ENCODE measurements at places on chromosomes 4 and X. TPM values are rescaled to one million over a fixed set of nuclear protein-coding genes. Genes with fewer than 3 reads are reported as not detected.

DNA sequence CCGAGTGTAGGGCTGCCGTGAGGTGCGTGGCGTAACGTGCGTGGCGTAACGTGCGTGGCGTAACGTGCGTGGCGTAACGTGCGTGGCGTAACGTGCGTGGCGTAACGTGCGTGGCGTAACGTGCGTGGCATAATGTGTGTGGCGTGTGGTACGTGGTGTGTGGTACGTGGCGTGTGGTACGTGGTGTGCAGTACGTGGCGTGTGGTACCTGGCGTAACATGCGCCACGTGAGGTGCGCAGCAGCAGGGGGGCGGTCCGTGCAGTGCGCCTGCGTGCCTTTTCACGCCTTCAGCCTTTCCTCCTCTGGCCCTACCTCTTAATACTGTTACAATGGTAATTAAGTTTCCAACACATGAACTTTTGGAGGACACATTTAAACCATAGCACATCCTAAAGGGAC, at the start of gene TFDP3:
Gene TFDP3, minus strand, starts transcription at position 26 of the 400 bp plus-strand sequence. CDS start 95 bp downstream, outside the sequence.
- DNase-seq = no peak
- H3K27ac ChIP-seq = no peak within 1 kb of the TSS
- no peaks in the 10 kb centered on the region for H3K36me3 ChIP-seq
- H3K4me3 ChIP-seq = no peak within 1 kb of the TSS
- no peaks in the 10 kb centered on the region for H3K27me3 ChIP-seq
- H3K4me1 ChIP-seq = peaks cover 6% of the 10 kb centered on the region

The SPANXA2 gene
- not detected for total RNA-seq

DNA sequence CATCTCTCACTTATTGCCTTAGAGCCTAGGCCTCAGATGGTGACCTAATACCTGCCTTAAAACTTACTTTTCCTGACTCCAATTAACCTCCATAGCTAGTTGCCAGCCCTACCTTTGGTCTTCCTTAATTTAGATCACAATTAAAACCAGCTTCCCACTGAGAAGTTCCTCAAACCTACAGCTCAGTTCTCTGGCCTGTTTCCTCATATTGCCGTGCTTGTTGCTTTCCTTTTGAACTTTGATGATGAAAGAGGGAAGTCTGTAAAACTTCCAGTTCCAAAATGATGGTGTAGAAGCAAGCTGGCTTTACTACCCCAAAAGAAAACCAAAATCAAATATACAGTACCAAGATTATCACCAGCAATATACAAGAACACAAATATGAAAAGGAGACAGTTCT, 28.9 kb upstream of the CAMK2D start:
- no peak overlapping the region for H3K27ac ChIP-seq
- H3K4me1 ChIP-seq = peaks cover 6% of the 10 kb centered on the region
- no peak overlapping the region for H3K4me3 ChIP-seq
- no peaks in the 10 kb centered on the region for H3K27me3 ChIP-seq
- DNase-seq = no peak

DNA sequence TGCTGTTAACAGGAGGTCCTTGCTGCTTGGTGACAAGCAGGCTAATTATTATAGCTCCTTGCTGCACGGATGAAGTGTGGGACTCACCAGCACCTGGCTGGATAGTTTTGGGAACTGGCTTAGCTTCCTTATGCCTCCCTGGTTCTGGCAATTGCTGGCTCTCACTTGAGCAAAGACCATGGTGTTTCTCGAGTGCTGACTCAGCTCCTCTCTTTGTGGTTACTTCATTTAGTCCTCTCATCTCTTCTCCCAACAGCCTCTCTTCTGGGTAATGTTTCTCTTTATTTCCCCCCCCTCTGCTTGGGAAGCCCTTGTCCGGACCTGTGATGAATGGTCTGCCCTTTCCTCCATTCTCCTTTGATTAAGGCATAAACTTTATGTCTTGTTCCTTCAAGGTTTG, 100.4 kb downstream of the CBLL2 start:
- DNase-seq = no peak
- no peak overlapping the region for H3K4me3 ChIP-seq
- no peak overlapping the region for H3K27ac ChIP-seq
- H3K4me1 ChIP-seq = no peaks in the 10 kb centered on the region
- H3K27me3 ChIP-seq = no peaks in the 10 kb centered on the region

The NAP1L5 gene
- 17.9 TPM for total RNA-seq

DNA sequence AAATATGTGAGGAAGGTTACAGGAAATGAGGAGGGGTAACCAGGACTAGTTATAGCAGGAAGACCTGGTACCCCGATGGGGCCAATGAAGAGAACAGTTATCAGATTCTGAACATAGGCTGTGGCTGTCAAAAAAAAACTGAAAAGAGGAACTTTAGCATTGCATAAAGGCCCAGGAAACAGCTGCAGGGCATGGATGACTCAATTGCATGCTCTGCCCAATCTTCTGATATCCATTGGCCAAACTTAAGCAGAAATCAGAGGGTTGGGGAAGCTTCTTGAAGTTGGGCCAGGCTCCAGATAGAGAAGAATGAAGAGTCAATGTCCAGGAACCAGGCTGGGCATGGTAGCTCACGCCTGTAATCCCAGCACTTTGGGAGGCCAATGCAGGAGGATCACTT, 1222.4 kb upstream of the PRKX start:
- H3K27ac ChIP-seq = no peak overlapping the region
- H3K27me3 ChIP-seq = no peaks in the 10 kb centered on the region
- no peak for DNase-seq
- H3K36me3 ChIP-seq = no peaks in the 10 kb centered on the region
- H3K4me1 ChIP-seq = no peaks in the 10 kb centered on the region

DNA sequence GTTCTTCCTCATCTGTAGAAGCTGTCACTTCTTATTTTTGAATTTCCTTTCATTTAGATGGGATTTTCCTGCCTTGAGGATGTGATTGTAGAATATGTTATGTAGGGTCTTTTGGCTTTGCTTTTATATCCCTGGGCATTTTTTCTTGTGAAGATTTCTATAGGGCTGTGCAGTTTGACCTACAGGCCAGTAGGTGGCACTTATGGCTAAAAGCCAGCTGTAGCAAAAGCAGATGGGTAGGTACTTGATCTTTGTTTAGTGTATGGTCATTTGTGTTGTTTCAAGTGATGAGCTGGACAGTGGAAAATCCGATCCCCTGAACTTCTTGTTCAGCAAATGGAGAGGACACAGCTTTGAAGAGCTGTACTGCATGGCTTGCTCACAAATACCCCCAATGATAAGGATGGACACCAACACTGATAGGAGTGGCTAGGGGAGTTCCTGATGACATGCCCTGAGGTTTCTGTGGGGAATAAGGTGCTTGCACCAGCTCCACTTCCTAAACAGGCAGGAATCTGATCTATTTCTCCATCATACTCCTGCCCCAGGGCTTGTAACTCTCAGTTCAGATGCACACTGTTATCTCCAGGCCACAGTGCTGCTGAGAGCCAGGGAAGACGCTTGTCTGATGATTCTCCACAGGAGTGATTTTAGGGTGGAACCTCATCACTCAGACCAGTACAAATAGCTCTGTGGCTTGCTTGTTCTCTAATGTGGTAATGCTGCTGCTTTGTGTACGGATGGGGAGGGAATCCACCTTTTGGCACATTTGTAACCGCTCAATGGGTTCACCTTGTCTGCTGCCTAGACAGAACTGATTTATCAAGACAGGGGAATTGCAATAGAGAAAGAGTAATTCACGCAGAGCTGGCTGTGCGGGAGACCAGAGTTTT, 417.1 kb upstream of the MAGEB16 start:
- H3K27me3 ChIP-seq = no peaks in the 10 kb centered on the region
- H3K36me3 ChIP-seq = no peaks in the 10 kb centered on the region

DNA sequence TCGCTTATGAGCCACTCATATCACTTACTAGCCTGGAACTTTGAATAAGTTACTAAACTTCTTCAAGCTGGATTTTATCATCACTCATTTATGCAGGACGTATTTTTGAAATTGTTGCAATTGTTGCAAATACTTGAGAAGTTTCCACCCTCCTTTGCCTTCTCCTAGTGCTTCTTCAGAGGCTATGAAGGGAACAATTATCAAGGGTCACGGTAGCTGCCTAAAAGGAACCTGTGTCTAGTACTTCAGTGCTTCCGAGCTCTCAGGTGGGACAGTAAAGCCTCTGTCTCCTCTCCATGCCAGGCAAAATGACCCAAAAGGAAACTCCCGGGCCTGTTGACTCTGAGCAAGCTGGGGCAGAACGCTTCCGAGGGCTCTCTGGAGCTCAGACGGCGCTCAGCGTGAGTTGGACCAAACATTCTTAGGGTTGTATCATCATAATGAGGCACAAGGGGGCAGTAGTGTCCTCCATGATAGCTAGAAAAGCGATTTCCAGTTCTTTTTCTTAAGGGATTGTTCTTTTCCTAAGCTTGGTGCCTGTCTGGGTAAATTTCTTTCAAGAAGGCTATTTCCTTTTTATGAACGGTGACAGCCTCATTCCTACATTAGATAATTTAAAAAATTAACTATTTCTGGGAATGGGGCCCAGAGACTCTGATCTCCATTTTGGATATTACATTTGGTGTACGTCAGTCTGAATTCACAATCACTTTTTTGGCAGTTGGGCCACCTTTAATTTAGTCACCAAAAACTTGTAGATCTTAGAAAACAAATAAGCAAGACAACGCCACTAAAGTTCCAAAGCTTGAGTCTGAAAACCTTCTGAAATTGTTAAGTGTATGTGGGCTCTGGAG, 73.1 kb downstream of the PACRGL start:
- H3K27ac ChIP-seq = no peak overlapping the region
- no peaks in the 10 kb centered on the region for H3K36me3 ChIP-seq
- H3K4me1 ChIP-seq = no peaks in the 10 kb centered on the region
- H3K4me3 ChIP-seq = no peak overlapping the region

- no peaks in the 10 kb centered on the region for H3K4me1 ChIP-seq
- no peaks in the 10 kb centered on the region for H3K27me3 ChIP-seq
- DNase-seq = no peak
- no peak overlapping the region for H3K4me3 ChIP-seq
- H3K36me3 ChIP-seq = no peaks in the 10 kb centered on the region
- no peak overlapping the region for H3K27ac ChIP-seq
Observed at GRCh38 chr4:77220828-77221613, 64.0 kb downstream of the CCNG2 start.

The INTS6L gene
- 31.1 TPM for total RNA-seq

GRCh38 chrX:13119386-13119785, 75.0 kb upstream of the FAM9C start:
- H3K36me3 ChIP-seq = no peaks in the 10 kb centered on the region
- DNase-seq = no peak
- no peaks in the 10 kb centered on the region for H3K27me3 ChIP-seq
- H3K27ac ChIP-seq = no peak overlapping the region
- no peak overlapping the region for H3K4me3 ChIP-seq

GRCh38 chrX:22060415-22061280, 28.5 kb downstream of the PHEX start:
- DNase-seq = no peak
- H3K27ac ChIP-seq = no peak overlapping the region
- no peaks in the 10 kb centered on the region for H3K27me3 ChIP-seq
- H3K4me1 ChIP-seq = peaks cover 8% of the 10 kb centered on the region

The MAGEA9 gene
- total RNA-seq = not detected

Data from Karpas-422 (cell line).